ENCODE measurements at places on chromosomes 13 and 19.

GRCh38 chr19:48481846-48482639 lies 12.9 kb downstream of the CYTH2 start:
- H3K36me3 ChIP-seq, result peaks cover 12% of the 10 kb centered on the region
- H3K4me3 ChIP-seq, result no peak overlapping the region
- no peak for DNase-seq

- H3K27ac ChIP-seq, result peak overlapping the region; percentile 81
- H3K4me1 ChIP-seq, result peaks cover 30% of the 10 kb centered on the region
- H3K4me3 ChIP-seq, result peak overlapping the region; percentile 89
- no peaks in the 10 kb centered on the region for H3K27me3 ChIP-seq
These were observed 3.5 kb downstream of the FSTL3 start for GRCh38 chr19:679418-680286.

GRCh38 chr13:77740931-77741596 lies 43.6 kb downstream of the SLAIN1 start:
- DNase-seq, result no peak
- no peaks in the 10 kb centered on the region for H3K36me3 ChIP-seq
- no peaks in the 10 kb centered on the region for H3K4me1 ChIP-seq
- H3K4me3 ChIP-seq, result no peak overlapping the region
- H3K27ac ChIP-seq, result no peak overlapping the region

GRCh38 chr13:93001866-93002461 lies 224.6 kb upstream of the GPC6 start:
- H3K36me3 ChIP-seq, result no peaks in the 10 kb centered on the region
- H3K4me1 ChIP-seq, result no peaks in the 10 kb centered on the region
- no peak overlapping the region for H3K4me3 ChIP-seq
- DNase-seq, result no peak
- H3K27me3 ChIP-seq, result no peaks in the 10 kb centered on the region

Data from adrenal gland (tissue), 19 donors.